Activated T-helper 1 cell treated with Interleukin-2 at 50 U/mL for 16 hours (primary cell): ENCODE measurements at places on chromosomes 2 and 18.

- no peak for DNase-seq
These were observed 123.5 kb upstream of the PELI1 start for GRCh38 chr2:64267699-64268098.

GRCh38 chr2:38685116-38685735 is 19.3 kb downstream of the GALM start:
- no peak for DNase-seq

DNA sequence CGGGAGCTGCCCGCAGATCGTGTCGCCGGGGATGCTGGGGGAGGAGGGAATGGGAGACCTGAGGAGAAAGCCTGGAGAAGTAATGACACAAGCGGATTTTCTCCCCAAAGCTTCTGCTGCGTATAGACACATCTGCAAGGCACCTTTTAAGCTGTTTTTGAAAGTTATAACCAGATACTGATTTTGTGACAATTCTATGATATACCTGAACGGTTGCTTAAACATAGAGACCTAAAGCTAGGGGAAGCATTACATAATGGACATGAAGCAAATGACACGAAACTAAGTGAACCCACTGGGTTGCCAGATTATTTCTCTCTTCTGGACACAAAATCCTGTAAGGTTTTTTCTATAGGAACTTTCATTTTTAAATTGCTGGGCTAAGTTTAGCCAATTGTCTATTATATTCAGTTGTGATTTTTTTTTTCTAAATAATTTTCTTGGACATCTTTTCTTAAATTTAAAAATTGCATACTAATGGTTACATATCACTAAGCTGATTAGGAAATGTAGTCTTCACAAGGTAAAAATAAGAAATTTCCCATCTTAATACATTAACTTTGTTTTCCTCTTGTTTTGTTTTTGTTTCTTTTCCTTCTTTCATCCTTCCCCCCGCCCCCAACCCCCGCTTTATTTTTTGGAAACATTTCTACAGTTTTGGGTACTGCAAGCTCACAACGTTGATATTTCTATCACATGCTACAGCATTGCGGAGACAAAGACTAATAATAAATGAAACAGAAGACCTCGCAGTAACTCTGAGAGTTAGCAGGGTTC is 1.3 kb downstream of the OSBPL6 start:
- no peak for DNase-seq

DNA sequence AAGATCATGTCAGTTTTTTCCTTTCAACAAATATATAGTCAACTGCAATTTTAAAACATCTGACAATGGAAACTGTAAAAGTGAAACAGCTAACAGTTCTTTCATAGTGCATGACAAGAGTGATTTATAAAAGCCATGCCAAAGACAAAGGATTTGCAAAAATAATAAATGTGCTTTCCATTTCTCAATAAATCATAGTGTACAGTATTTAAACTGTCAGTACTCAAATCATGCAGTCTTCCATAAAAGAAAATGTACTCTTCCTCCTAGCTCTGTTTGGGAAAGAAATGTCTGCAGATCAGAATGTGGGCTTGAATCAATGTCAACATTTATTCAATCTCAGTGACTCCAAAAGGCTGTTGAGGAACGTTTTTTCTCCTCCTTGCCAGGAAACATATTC is 131.7 kb upstream of the PDE1A start:
- no peak for DNase-seq

GRCh38 chr2:75646090-75646582 is 447 bp upstream of the MRPL19 start:
- DNase-seq, result no peak

- DNase-seq, result no peak
These were observed 71.6 kb downstream of the ACTR2 start for GRCh38 chr2:65299246-65299645.

DNA sequence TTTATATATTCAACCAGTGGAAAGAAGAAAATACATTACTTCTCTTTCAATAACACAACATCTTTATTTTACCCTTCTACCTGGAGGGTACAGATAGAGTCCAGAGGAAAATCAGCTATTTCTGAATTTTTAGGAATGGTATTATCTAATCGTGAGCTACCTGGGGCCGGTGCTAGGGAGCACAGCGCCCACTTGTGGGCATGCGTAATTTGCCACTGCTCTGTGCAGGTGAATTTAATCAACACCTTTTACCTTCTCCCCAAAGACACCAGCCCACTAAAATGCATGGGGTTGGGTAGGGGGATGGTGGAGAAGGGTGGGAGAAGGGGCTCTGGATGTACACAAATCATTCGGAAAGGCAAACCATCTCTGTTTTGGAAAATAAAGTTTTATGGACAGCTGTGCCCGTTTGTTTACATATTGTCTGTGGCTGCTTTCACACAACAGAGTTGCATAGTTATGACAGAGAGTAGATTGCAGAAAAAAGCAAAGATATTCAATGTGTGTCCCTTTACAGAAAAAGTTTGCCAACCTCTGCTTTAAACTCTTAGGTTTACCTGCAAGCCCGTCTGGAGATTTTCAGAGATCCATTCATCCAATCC is 51.5 kb upstream of the DCC start:
- DNase-seq, result no peak

DNA sequence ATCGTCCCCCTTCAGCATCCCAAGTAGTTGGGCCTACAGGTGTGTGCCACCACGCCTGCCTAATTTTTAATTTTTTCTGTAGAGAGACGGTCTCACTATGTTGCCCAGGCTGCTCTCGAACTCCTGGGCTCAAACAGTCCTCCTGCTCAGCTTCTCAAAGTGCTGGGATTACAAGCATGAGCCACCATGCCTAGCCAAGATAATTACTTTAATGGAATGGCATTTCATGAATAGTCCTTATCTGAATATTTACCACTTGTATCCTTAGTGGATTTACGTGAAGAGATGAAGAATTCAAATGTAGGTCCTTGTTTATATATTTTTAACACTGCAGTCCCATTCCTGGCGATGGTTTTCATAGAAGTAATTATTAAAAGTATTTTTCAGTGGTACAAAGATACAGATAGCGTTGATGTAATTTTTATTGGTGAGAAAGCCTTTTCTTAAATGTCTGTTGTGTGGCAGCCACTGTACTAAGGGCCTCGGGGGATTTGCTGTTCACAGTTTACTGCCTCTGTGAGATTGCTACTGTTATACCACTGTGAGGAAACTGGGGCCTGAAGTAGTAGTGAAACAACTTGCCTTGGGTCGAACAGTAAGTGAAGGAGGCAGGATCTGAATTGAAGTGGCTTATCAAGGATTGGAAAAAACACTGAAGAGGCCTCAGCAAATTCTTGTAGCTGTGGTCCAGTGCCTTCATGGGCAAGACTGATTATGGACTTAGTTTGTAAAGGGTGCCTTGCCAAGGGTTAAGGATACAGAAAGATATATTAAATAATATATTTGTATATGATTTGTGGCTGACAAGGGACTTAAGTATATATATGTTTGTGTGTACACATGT is 151.2 kb downstream of the PRPF40A start:
- no peak for DNase-seq

- no peak for DNase-seq
These were observed 630.8 kb upstream of the SLC39A10 start for GRCh38 chr2:195026261-195026660.

DNA sequence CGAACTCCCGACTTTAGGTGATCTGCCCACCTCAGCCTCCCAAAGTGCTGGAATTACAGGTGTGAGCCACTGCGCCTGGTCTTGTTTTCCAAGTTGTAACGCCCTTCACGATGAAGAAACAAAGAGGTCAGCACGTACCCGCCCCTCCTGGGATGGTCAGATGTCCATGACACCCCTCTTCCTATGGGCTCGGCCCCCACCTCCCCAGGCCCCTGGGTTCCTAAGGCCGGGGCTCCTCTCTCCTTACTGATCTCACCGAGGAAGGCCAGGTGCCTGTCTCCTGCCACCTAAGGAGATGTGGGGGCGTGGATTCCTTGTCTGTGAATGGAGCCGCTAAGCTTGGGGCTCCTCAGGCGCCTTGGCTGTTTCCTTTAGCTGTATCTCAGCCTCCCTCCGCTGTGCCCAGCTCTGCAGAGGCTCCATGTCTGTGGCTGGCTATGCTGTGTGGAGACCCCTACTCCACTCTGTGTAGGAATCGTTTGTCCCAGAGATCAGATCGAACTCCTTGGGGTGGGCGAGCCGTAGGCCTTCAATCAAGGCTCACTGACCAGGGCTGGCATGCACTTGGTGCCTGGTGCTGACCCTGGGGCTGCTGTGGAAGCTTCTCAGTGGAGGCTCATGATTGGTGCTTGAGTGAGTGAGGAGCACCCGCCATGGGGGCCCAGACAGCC is 8.8 kb downstream of the COLEC11 start:
- no peak for DNase-seq

GRCh38 chr18:58896734-58897508 is 32.2 kb downstream of the ZNF532 start:
- DNase-seq, result no peak

- no peak for DNase-seq
These were observed 81.9 kb downstream of the TCF4 start for GRCh38 chr18:55506074-55506473.

- no peak for DNase-seq
These were observed 62.3 kb upstream of the YWHAQ start for GRCh38 chr2:9693196-9693491.

DNA sequence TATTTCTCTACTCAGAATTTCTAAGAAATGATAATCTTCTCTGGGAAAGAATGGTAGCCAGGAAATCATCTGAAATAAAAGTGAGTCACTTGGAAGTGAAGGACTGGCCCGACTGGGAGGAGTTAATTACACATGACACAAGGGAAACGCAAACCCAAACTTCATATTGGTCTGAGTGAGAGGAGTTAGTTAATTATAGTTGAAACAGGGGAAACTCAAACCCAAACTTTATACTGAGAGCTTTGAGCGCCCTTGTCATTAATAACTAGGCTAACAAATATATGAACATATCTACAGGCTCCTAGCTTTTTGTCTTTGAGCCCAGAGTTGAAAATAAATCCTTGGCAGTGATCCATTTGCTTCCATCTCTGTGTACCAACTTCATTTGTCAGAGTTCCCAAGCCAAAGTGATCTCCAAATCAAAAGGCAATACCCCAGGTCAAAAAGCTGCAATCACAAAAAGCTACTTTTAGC is 187.8 kb upstream of the COL3A1 start:
- DNase-seq, result no peak

DNA sequence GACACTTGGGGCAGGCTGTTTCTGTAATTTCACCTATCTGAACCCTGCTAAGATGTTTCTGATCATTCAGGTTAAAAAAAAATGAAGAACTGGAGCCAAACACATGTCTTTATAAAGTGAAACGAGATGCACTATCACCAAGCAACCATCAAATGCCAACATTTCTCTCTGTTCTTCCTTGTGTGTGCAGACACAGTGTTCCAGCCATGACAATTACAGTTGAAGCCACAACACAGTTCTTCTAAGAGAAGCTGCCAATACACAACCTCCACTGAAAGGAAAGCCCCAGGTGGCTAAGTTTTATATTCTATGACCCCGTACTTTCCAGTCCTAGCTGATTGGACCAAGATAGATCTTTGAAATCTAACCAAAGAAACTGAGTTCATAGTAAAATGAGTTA is 181.8 kb downstream of the RAD51AP2 start:
- no peak for DNase-seq

- no peak for DNase-seq
These were observed 651.3 kb downstream of the NYAP2 start for GRCh38 chr2:226050822-226051221.

GRCh38 chr2:120914839-120915521 is 179.3 kb downstream of the GLI2 start:
- DNase-seq, result no peak

GRCh38 chr2:39730276-39730675 is 48.8 kb downstream of the THUMPD2 start:
- no peak for DNase-seq

DNA sequence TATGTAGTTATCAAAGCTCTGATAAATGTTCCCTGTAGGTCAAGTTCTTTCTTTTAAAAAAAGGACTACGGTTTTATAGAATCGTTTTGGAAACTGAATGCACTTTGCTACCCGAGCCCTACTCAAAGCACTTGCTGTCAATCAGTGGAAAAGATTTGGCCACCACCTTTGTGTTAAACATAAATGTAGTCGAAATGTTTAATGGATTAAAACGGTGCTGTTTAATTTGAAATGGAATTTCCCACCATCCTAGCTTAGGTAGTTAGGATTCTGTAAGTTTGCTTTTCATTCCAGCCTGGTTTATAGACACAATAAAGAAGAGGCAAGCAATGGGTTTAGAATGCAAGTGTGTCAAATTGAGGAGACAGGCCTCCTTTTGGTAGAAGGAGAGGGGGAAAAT is 69.4 kb upstream of the MMADHC start:
- no peak for DNase-seq

DNA sequence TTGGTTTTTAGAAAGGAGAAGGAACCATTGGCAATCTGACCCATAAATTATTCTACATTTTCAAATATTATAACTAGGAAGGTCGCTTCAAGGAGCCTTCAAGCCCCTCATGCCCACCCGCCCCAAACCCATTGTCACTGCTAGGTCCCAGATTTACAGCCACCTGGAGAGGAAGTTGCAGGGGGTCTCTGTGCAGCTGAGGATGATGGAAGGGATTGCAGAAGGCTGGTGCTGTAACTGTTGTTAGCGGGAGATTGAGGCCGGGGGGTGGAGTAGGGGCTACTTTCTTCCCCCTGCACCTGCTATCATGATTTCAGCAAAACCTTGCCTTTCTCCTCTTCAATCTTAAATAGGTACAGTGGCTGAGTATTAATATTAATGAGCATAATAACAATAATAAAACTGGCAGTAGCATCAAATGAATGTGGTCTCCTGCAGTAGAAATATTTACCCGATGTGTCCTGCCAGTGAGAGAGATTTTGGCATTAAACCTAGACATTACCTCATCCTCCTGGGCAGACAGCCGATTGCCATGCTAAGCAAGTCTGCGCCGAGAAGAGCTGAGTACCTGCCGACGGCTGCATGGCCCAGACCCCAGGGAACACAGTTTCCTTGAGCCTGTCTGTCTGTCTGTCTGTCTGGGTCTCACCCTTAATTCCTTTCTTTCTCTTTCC is 225.4 kb downstream of the FAM210A start:
- DNase-seq, result no peak

DNA sequence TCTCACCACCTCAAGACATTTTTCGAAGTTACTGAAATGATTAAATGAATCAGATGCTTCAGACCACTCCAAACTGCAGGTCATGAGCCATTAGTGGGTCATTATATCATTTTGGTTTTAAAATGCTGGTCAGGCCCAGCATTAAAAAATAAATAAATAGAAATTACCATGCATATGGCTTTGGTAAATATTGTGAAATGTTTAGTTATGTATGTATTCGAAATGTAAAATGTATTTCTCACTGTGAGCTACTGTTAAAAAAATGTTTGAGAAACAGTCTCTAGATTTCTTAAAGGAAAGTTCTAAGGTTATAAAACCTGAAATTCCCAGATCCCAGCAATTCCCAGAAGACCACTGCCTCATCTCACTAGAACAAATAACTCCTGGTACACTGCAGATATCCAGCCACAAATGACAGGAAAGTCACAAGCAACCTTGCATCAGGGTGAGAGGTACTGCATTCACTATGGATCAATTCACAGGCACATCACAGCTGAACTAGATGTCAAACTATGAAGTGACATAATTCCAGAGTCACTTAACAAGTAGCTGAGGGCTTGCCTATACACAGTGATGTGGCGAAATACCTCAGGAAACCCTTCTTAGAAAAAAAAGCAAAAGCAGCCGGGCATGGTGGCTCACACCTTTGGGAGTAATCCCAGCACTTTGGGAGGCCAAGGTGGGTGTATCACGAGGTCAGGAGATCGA is 46.6 kb downstream of the FAM228A start:
- DNase-seq, result no peak

GRCh38 chr2:38128653-38129052 is 52.7 kb upstream of the CYP1B1 start:
- DNase-seq, result no peak
